ENCODE measurements at places on chromosomes 3 and 15.

GRCh38 chr3:46579756-46580286, 13.7 kb upstream of the LRRC2 start:
- no peak for DNase-seq

DNA sequence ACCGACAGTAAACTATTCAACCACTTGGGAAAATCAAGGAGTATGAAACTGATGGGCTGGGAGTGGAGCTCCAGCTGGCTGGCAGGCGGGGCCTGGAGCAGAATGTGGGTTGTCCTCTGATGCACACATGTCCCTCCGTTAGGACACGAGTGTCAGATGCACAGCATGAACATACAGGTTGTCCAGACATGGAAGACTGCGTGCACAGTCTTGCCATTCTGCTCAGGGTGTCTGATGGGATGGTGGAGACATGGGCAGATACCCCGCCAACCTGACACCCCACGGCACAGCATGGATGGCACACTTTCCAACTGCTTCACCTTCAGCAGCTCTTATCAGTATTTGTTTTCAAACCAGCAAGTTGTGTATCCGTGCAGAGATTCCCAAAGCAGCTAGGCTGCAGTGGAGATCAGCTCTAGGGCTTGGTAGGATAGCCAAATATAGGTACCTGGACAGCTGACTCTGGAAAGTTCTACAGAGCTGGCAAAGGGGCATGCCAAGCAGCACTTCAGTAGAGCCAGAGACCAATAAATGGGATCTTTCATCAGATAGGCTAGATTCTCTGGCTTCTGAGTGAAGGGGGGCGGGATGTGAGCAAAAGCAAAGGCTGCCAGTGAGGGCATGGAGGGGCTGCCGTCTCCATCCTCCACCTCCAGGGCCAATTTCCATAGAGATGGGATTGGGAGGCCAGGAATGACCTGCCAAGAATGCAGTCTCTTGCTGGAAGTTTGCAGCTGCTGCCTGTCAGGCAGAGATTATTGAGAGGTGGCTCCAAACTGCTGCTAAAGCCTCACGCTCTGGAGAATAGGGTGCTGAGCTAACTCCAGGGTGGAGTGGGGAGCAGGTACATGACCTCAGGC, 47.2 kb upstream of the KY start:
- DNase-seq = no peak

DNA sequence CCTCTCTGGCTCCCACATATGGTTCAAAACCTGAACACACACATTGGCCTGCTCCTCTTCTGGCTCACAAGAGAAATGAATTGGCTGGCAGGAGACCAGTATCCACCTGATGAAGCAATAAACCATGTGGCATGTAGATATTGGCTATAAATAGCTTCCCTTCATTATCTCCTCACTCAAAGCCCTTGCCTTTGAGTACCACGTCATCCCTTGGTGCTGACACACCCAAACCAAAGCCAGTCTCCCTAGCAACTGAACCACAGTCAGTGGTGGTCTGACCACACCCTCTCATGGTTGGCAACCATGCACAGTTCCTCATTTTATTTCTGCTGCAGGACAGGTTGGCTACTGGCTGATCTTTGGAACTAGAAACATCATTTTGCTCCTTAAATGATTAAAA, 98.8 kb downstream of the ZNF621 start:
- no peak for DNase-seq

DNA sequence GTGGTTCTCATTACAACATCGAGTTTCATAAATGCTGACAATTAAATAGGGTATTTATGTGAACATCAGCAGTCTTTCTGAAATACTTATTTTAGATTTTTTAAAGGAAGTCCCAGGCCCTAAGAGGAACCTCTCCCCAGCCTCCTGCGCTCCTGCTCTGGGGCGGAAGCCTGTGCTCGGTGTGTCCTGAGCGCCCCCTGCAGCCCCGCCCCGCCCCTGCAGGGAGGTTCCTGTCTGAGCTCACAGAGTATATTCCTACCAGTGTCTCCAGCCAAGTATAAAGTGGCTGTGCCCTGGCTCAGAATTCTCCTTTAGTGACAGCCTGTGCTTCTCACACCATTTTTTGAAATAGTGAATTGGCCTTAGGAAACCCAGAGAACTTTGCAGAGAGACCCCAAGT, 567.9 kb downstream of the GOLGA6L6 start:
- DNase-seq = no peak

GRCh38 chr3:194139814-194140391, 4.0 kb downstream of the HES1 start:
- DNase-seq = no peak

DNA sequence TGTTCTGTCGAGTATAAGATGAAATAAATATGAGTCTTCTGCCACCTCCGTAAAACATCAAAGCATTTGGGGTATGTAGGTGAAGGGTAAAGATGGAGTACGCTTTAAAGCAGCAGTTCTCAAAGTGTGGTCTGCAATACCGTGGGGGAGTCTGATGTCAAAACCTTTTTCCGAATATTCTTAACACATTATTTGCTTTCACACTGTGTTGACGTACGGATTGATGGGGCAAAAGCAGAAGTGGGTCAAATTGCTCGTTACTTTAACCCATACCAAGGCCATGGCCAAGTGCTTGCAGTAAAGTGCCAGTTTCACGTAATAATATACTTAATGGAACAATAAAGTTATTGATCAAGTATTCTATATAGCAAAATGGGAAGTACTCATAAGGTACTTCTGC, 36.3 kb downstream of the PAK2 start:
- no peak for DNase-seq

- DNase-seq = no peak
Measured at GRCh38 chr3:171797265-171797679, 13.0 kb downstream of the PLD1 start.

GRCh38 chr3:53650424-53650823, 156.0 kb downstream of the CACNA1D start:
- DNase-seq = no peak

- DNase-seq = peak; percentile 44
Measured at GRCh38 chr3:64533617-64534317, 154.0 kb downstream of the ADAMTS9 start.

DNA sequence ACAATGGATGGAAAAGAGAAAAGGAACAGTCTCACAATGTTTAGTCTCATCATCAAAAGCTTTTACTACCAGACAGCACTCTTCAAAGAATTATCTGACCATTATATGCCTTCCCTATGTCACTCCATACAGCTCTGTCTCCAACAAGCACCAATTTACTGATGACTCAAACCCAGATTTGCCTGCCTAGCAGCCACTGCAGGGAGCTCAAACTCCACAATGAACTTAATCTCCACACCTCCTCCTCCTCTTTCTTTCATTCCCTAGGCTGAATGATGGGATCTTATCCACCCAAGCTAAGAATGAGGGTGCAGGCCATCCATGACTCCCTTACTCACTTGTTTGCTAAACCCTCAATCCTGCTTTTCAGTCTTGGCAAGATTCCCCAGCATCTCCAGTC, 45.5 kb downstream of the NBEAL2 start:
- DNase-seq = no peak

DNA sequence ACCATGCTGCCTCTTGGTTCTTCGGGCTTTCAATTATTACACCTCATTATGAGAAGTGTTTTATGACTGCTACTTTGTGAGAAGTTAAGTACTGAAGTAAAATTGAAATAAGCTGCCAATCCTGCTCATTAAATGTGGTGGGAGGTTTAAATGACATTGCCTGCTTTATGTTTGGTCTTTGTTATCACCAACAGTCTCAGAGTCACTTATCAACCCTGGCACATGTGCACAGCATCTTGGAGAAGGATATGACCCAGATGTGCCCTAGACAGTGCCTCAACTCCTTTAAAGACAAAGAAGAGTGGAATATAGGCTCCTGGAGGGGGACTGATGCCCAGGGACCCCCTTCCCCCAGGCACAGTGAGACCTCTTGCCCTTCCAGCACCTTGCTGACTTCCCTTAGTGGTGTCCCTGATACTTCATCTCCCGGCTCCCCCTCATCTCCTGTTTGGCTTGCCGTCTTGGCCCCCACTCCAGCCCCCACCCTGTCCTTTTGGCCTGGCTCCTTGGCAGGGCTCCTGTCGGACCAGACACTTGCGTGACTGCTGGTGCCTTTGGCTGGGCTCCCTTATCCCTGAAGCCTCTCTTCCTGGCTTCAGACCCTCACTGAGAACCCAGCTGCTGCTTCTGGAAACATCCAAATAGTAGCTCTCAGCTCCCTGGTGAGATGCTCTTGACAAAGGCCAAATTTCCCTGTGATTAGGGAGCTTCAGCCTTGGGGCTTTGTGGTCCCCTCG, 39.8 kb downstream of the ARHGAP31 start:
- DNase-seq = no peak

DNA sequence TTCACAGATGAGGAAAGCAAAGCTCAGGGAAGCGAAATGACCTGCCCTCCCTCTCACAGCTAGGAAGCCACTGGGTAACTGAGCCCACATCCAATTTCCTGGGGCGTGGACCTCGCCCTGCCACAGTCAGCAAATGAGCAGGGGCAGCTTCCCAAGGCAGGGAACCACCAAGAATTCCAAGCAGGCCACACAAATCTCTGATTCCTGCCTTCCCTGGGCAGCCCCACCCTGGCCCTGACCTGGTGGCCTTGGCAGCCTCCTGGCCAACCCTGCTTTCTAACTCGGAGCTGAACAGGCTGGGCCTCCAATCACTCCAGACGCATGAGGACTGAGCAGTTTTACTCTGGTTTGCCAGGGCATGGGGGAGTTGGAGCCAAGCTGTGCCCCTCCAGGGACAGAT, 203.7 kb upstream of the TLE3 start:
- no peak for DNase-seq

DNA sequence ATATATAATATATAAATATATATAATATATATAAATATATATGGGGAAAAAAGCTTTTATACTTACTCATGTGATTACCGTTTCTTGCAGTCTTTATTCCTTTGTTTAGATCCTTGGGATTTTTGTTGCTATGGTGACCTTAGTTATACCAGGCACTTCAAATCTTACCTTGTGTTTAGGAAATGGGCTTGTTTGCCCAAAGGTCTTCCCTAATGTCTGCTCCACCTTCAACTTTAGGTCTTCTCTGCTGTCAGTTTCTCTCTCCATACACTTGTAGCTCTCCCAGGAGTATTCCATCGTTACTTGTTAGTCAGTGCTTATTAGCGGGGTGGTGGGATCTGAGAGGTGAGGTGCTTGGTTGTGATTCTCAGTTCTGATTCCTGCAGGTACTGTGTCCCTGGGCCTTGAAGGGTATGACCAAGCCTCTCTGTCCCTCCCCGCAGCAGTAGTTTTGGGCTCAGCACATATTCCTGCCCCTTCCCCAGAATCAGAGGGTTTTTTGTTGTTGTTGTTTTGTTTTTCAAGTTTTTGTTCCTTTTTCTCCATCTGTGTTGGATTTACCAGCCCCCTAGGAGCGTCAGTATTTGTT, 9.6 kb upstream of the LAMP3 start:
- no peak for DNase-seq

DNA sequence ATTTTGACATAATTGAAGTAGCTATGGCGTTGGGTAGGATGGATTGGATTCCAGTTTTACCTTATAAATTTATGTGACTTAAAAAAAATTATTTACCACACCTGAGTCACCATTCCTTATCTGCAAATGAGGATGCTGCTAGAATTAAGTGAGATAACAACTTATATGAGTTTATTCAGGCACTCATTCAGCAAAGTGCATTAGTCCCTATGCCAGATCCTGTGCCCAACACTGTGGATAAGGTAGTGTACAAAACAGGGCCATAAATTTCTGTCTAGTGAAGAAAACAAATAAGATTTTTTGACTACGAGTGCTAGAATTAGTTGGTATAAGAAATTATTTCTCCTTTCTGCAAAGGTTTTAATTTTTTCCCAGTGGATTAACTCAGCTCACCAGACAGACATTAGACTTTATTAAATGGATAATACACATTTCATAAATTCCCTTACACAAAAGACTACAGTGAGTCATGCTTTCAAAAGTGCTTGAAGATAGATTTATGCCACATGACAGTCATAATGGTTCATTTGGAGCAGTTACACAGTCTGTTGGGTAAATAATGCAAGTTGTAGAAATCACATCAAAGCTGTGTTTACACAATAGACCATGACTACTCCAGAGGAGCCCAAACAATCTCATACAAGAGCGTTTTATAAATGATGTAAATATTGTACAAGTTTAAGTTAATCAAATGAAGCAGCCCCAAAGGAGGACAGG, 129.9 kb upstream of the TGFBR2 start:
- DNase-seq = peak; percentile 61

DNA sequence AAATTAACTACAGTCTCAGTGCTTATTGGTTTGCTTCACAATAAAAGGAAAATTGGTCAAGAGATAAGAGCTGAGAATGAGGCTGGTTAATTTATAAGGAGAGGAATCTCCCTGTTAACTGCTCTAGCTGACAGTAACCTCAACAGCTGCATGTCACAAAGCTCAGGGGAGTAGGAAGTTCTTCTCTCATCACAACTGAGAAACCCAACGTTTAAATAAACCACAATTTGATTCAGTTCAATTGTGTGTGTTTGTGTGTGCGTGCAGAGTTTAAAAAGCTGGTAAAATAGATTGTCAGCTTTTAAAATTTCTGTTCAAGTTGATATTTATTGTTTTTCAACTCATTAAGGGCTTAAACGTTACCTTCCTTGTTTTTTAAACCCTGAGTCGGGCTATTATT, 3.5 kb upstream of the TGFBR2 start:
- no peak for DNase-seq

DNA sequence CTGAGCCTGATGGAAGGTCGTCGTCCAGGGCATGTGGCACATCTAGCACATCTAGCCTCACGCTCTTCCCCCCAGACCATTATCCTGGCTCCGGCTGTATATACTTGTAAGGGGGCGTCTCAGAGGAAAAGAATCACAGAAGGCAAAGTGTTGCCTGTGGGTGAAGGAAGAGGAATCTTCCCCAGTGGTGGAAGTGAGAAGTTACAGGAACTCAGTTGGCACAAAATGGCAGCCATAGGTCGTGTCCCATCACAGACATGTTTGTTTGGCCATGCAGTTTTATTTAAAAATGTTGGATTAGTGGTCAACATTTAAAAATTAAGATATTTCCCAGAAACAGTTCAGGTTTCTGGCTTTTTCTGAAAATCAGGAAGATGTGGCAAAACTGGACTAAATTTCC, 13.6 kb downstream of the GALNT15 start:
- DNase-seq = no peak

- DNase-seq = peak; percentile 10
Measured at GRCh38 chr3:79490165-79491028, 277.4 kb downstream of the ROBO1 start.

GRCh38 chr15:86894269-86894668, 814.6 kb downstream of the AGBL1 start:
- no peak for DNase-seq

DNA sequence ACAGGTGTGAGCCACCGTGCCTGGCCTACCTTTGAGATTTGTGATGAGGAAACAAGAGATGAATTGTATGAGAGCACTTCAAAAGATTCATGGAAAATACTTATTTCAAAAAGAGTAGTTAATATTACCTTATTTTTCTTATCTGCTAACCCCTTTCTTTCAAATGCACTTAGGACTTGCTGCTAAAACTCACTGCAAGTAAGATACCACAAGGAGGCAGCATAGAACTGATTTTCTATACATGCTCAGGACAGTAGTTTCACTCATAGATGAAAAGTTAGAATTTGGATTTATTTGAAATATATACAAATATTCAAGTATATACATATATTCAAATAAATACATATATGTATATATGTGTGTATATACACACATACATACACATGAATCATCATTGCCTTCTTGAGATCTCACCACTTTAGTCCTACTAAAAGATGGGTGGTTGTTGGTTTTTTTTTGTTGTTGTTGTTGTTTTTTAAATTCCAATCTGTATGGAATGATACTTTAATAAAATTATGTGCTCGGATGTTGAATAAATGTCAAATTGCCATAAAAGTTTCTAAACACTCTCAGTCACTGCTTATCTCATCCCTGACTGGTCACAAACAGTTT, 2.4 kb downstream of the CCNDBP1 start:
- DNase-seq = no peak

Measured in GM04504 (cell line).